Islet precursor cell (in vitro differentiated cells): ENCODE measurements at places on chromosomes 4 and X.
A peak's percentile ranks its signal among the peaks of the same experiment; 100 is the strongest.

DNA sequence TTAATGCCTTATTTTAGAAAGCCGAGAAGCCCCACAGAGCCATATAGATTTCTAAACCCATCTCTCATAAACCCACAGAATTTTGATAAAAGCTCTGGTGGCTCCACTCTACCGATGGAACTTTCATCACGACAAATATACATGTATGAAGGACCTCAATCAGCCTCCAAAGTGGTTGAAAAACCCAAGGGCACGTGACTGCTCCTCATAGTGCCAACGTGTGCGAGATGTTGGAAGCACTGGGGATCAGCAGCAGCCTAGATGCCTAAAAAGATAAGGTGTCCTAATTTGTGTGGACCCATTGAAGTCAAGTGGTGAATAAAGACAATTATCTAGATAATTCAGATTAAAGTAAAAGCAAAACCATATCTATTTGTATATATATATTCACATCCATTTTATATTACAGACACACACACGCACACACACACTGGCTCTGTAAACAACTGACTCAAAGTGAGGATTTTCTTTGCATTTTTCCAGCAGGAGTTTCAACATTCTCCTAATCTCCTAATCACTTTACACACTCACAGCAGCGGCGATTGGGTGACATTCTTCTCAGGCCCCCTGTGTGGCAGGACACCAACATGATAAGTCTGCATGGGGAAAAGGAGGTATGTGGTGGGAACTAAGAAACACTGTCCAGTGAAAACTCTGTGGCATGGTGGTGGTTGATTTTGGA is 2.8 kb upstream of the PITX2 start:
- no peak for DNase-seq

DNA sequence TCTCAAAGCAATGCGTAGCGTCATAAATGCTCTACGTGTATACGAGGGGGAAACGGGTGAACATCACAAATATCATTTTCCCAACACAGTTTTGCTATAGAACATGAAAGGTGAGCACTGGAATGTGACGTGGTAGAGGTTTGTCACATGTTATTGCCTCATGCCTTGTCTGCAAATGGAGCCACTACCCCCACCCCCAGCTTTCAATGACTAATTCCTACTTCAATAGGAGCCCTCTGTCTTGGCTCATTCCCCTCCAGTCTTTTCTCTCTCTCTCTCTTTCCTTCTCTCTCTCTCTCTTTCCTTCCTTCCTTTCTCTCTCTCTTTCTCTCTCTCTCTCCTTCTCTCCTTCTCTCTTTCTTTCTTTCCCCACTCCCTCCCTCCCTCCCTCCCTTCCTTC is 127.0 kb downstream of the STOX2 start:
- no peak for DNase-seq

DNA sequence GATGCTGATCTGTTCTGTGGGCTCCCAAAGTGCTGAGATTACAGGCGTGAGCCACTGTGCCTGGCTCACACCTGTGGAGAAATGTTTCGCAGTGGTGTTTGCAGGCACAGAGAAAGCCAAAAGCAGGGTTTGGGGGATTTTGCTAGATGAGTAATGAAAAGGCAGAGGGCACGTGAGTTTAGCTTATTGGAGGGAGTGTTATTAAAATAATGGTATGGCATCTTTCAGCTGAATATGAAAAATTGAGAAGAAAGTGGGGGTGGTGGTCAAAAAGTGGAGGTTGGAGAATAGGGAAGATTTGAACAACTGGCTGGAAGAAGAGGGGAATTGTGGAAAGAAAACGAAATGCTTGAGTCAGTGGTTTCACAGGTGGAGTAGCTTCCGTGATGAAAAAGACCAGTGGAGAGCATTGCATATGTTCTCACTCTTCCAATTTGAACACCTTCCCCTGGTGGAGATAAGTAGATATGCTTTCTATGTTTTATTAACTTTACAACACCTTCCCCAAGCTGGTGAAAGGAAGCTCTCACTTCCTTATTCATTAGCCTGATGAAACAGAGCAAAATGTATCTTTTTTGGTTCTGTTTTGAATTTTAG is 1.1 kb upstream of the CHST7 start:
- DNase-seq, result no peak

- DNase-seq, result no peak
Measured at GRCh38 chr4:10162341-10163000, 45.9 kb upstream of the WDR1 start.

- no peak for DNase-seq
Measured at GRCh38 chr4:75040703-75041102, 107.8 kb downstream of the PARM1 start.

- peak; percentile 97 for DNase-seq
Measured at GRCh38 chrX:48918643-48919340, at the start of gene PIM2. Gene PIM2 (minus strand): TSS chrX:48919024. CDS start chrX:48918834, 190 bp downstream.

GRCh38 chr4:153044036-153044435 is 107.9 kb downstream of the FHDC1 start:
- DNase-seq, result no peak

GRCh38 chr4:104490096-104490769 is 4.5 kb downstream of the CXXC4 start:
- peak; percentile 51 for DNase-seq

GRCh38 chrX:101386542-101386885 is 523 bp upstream of the BTK start:
- no peak for DNase-seq

DNA sequence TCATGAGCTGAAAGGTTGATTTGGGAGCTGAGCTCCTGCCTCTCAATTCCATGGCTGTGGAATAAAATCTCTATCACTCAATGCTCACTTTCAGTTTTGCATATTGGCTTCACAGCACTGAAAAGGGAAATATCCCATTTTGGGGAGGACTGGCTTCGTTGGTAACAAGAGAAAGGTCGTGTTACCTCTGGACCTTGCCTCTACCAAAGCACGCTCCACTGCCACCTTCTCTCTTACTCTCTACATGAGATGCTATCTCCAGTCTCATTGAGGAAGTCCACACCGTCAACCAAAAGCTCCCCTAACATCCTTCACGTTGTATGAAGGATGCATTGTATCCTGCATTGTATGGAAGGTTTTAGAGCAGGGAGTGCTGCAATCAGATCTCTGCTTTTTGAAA is 195.0 kb upstream of the LDB2 start:
- no peak for DNase-seq

DNA sequence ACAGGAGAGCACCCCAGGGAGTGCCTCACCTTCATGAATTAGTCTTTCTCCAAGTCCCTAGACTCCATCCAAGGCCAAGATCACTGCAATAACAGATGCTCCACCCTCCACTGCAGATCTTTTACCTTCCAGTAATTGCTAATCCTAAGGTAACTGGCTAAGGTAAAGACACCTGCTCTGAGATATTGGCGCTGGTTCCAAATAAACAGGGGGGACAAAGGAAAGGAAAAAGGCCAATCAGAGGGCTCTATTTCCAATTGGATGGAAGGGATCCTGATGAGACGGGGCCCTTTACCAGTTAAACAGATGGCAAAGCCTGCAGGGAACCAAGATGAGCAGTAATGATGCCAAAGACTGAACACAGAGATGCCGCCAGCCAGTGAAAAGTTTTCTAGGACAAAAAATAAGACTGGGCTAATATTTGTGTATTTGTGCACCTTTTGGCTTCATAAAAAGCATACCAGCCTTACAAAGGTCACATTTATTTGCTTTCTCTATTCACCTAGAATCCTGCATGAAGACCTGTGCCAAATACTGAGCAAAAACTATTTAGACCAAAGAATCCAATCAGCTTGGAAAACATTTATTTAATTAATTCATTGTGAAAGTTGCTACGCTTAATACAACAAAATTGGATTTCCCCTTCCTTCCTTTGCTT is 148.5 kb downstream of the PPP3CA start:
- DNase-seq, result no peak

GRCh38 chr4:137892134-137892533 is 350.0 kb downstream of the SLC7A11 start:
- no peak for DNase-seq
